ENCODE measurements at places on chromosomes 1 and 21.

- DNase-seq: no peak
These were observed 42.6 kb downstream of the CFAP57 start for GRCh38 chr1:43214501-43215444.

- DNase-seq: no peak
These were observed 43.6 kb downstream of the ARID1A start for GRCh38 chr1:26739329-26739914.

GRCh38 chr1:46936788-46937187 lies 4.5 kb downstream of the CYP4A11 start:
- DNase-seq: no peak

DNA sequence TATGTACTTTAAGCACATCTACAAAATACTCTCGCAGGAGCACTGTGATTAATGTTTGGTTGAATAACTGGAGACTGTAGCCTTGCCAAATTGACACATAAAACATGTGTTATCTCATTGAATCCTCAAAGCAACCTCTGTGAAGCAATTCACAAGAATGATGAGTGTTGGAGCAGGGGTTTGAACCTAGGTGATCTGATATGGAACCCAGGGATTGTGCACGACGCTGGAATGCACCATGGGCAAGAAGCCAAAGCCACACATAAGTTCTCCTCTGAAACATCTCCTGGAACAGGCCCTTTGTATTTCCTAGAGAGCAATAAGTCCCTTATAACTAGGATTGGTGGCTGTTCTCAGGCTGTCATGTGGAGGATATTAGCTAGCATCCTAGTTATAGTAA lies 124.6 kb upstream of the IVNS1ABP start:
- no peak for DNase-seq

GRCh38 chr1:901108-901859 lies 22.4 kb upstream of the SAMD11 start:
- DNase-seq: no peak

DNA sequence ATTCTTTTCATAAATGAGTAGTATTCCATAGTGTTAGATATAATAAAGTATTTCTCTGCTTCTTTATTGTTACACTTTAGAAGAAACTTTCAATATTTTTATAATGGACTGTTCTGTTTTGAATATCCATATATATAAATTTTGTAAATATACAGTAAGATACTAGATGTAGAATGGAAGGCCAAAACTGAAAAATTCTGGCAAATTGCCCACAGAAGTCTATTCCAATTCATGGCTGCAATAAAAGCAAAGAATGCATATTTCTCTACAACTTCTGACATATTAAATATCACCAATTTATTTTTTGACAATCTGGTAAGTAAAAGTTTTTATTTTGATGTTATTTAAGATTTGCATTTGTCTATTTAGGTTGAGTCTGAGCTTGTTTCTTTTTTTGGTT lies 532.5 kb downstream of the NCAM2 start:
- DNase-seq: no peak

DNA sequence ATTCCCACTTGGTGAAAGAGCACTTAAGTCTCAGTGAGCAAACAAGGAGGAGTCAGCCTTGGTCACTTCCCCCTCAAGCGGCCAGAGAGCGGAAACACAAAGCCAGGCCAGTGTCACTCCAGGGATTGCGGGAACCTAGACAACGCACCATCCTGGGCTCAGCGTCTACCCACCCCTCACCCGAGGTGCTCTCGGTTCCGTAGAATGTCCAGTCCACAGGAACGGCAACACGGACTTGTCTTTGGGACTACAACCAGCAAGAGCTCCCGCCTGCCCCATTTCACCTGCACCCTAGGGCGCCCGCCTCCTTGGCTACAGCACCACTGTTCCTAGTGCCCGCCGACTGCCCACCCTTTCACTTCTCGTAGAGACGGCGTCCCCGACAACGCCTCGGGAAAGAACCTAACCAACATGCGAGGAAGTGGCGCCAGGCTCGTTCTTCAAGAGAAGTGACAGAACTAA lies 509 bp downstream of the GDAP2 start:
- peak; percentile 74 for DNase-seq

- DNase-seq: no peak
These were observed 228.9 kb upstream of the TMEM51 start for GRCh38 chr1:14924455-14925331.

DNA sequence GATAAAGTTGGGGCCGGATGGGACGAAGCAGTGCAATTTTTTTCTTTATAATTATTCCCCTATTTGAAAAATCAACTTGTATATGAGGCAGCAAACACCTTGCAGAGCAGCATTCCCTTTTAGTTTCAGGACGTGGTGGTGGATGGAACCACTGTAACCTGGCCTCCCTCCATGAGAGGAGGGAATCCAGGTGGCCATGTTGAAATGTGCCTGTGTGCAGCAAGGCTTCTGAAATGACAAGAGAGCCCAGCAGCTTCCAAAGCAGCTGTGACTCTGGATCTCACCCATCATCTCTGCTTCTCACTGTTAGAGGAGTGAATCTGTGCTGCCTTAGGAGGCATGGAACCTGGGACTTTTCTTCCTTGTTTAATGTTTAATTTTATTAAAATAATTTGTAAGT lies 42.3 kb downstream of the NFIA start:
- DNase-seq: no peak

- no peak for DNase-seq
These were observed 69.4 kb downstream of the LRRC8D start for GRCh38 chr1:89890085-89890752.

GRCh38 chr1:175572932-175573868 lies 170.2 kb downstream of the TNR start:
- peak; percentile 66 for DNase-seq

- no peak for DNase-seq
These were observed 31.7 kb downstream of the ELK4 start for GRCh38 chr1:205600085-205600484.

DNA sequence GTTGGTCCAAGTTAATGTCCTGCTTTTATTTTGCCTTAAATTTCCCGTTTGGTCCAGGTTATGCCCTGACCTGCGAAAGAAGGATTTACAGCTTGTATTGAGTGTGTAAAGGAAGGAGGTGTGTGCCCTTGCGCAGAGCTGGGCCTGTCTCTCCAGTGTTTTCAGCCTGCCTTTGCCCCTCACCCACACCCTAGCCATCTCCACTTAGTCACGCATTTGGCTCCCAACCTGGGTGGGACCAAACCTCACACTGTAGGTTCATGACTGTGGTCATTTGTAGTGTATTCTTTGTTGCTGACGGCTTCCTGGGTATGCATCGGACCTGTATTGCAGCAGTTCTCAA lies 572 bp upstream of the SRSF10 start:
- DNase-seq: peak; percentile 68

GRCh38 chr1:11168731-11169130 lies 20.4 kb upstream of the ANGPTL7 start:
- no peak for DNase-seq

DNA sequence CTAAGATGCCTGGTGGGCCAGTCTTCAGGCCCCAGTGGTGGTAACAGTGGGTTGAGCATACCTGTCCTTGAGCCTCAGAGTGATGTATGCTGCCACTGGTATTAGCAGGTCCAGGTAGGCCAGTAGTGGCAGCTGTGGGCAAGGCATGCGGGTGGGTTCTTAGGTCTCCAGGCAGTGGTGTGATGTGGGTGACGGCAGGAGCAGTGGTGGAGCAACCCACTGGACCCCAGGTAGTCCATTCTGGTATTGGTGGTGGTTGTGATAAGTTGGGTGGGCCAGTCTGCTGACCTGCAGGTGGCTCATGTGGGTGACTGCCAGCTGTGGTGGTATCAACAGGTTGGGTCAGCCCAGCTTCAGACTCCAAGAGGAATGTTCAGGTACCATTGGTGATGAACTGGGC lies 165.0 kb upstream of the GORAB start:
- DNase-seq: no peak

GRCh38 chr1:182317611-182318161 lies 73.9 kb downstream of the GLUL start:
- DNase-seq: no peak

DNA sequence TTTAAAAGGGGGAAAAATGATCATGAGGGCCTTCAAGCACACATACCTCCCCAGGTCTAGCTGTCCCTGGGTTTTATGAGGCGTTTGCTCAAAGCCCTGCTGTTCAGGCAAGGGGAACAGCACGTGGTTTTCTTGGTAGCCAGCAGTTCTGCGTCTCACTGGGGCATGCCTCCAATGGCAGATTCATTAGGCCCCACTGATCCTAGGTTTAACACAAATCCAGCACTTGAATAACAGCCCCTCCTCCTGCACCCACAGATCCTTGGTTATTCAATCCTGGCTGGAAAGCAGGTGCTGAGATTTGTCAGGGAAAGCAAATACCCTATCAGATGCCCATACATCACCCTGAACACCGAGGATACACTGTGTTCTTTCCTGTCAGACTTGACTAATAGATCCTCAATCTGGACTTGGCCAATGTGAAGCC lies 106.4 kb downstream of the ZC3H11B start:
- no peak for DNase-seq

Measured in hematopoietic multipotent progenitor cell (in vitro differentiated cells).